ENCODE measurements at places on chromosomes 3 and 15.

DNA sequence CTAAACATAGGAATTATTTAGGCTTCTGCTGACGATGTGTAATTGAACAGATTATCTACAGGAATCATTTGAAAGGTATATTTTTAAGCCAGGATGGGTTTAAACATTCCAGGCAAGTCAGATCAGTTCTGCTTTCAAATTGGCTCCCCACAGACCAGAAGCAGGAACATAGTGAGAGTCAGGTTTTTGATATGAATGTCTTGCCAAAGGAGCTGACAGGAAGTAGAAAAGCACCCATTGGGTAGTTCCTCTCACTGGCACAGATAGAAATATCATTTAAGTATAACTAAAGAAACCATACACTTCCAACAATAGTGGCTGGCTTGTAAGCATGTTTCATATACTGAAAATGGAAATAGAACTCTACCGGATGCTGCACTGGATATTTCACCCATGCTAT lies 95.2 kb downstream of the CLDN1 start:
- H3K36me3 ChIP-seq: no peaks in the 10 kb centered on the region
- peaks cover 2% of the 10 kb centered on the region for H3K4me1 ChIP-seq
- H3K4me3 ChIP-seq: no peak overlapping the region
- no peak overlapping the region for H3K27ac ChIP-seq
- peaks cover 2% of the 10 kb centered on the region for H3K27me3 ChIP-seq

- no peak overlapping the region for H3K27ac ChIP-seq
- H3K27me3 ChIP-seq: no peaks in the 10 kb centered on the region
- H3K4me1 ChIP-seq: peaks cover 23% of the 10 kb centered on the region
These were observed 37.2 kb downstream of the PXK start for GRCh38 chr3:58369876-58370275.

GRCh38 chr3:151156618-151157216 lies 46.3 kb downstream of the GPR171 start:
- H3K4me3 ChIP-seq: no peak overlapping the region
- H3K4me1 ChIP-seq: no peaks in the 10 kb centered on the region
- peaks cover 5% of the 10 kb centered on the region for H3K27me3 ChIP-seq
- H3K27ac ChIP-seq: no peak overlapping the region
- peak; percentile 51 for DNase-seq

GRCh38 chr3:25536521-25537391 lies 108.7 kb downstream of the RARB start:
- H3K36me3 ChIP-seq: no peaks in the 10 kb centered on the region
- no peak overlapping the region for H3K4me3 ChIP-seq
- H3K27me3 ChIP-seq: peaks cover 5% of the 10 kb centered on the region

GRCh38 chr3:13708871-13709595 lies 160.1 kb downstream of the FBLN2 start:
- H3K4me3 ChIP-seq: no peak overlapping the region
- H3K36me3 ChIP-seq: peaks cover 2% of the 10 kb centered on the region
- H3K27ac ChIP-seq: no peak overlapping the region
- peaks cover 61% of the 10 kb centered on the region for H3K27me3 ChIP-seq
- H3K4me1 ChIP-seq: no peaks in the 10 kb centered on the region
- DNase-seq: no peak

DNA sequence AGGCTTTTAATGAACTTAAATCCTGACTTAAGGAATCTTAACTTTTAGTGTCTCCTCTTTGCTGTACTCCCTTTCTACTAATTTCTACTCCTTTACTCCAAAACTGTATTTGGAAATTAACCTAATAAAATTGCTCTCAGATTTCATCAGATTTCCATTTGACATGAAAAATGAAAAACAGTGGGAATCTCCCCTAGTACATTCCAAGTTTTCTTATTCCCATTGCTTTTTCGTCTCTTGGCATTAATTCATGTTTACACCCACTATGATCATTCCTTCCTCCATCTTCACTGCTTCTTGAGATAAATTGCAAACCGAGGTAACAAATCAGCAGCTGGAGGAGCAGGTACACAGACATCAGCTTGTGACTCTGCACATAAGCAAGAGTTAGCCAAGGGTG lies 208.7 kb downstream of the VGLL3 start:
- no peak overlapping the region for H3K4me3 ChIP-seq
- no peaks in the 10 kb centered on the region for H3K36me3 ChIP-seq
- DNase-seq: no peak

All from memory B cell (primary cell).